Gastroesophageal sphincter (tissue), 4 donors: ENCODE measurements at places on chromosomes 12 and 14. TPM values are rescaled to one million over a fixed set of nuclear protein-coding genes. Genes with fewer than 3 reads are reported as not detected.

Gene MYF5
- not detected for total RNA-seq

Gene AQP6
- total RNA-seq, result not detected

Gene PRPF39
- 35.1 TPM for total RNA-seq

Gene CCDC38
- total RNA-seq, result not detected

Gene AGAP2
- total RNA-seq, result 4.2 TPM

DNA sequence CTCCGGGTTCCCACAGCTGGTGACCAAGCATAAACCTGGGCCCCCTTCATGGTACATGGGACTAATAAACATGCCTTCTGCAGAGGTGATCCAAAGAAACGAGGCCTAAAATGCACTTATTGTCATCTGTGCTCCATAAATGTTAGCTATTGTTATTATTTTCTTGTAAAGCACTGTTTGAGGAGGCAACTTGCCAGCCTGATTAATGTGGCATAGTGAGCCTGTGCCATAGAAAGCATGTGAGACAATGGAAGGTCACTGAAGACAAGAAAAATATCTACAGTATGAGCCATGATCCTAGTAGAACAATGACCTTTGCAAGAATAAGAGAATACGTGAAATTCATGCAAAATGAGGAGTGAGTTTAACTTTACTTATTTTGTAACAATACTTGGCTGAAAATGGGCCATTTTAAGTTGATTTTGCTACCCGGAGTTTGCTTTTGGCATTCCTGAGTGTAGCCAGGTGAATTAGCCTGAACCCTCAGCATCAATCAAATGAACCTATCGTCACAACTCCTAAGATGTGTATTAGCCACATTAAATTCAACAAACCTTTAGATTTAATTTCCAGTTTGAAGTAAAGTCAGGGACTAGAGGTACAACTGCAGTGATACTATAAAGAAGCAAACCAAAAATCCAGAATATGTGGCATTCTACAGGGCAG lies 52.2 kb downstream of the CPM start:
- no peaks in the 10 kb centered on the region for H3K36me3 ChIP-seq
- no peak overlapping the region for H3K27ac ChIP-seq
- no peaks in the 10 kb centered on the region for H3K27me3 ChIP-seq
- no peak overlapping the region for H3K4me3 ChIP-seq
- H3K4me1 ChIP-seq, result no peaks in the 10 kb centered on the region

- no peaks in the 10 kb centered on the region for H3K4me1 ChIP-seq
- H3K27ac ChIP-seq, result no peak overlapping the region
- no peak overlapping the region for H3K4me3 ChIP-seq
- H3K36me3 ChIP-seq, result no peaks in the 10 kb centered on the region
- ATAC-seq, result no peak
- H3K27me3 ChIP-seq, result no peaks in the 10 kb centered on the region
Measured at GRCh38 chr14:92582706-92583452, 69.3 kb downstream of the RIN3 start.

- no peaks in the 10 kb centered on the region for H3K36me3 ChIP-seq
- H3K4me1 ChIP-seq, result no peaks in the 10 kb centered on the region
- no peak for ATAC-seq
- H3K27ac ChIP-seq, result no peak overlapping the region
- H3K27me3 ChIP-seq, result no peaks in the 10 kb centered on the region
- no peak overlapping the region for H3K4me3 ChIP-seq
Measured at GRCh38 chr12:118342090-118342489, 30.6 kb downstream of the TAOK3 start.

DNA sequence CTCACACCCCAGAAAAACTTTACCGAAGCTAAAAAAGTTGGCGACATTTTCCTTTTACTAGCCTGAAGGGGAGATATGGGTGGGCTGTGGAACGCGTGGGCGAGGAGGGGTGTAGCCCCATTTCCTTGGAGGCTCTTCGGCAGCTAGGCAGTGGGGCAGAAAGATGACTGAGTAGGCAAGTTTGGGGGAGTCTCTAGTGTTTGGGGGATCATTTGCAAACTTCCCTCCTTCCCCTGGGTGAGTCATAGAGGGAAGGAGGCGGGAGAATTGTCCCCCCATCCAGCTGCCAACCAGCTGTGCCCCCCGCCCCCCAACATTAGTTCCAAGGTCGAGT lies 2.3 kb downstream of the GLI1 start:
- H3K27me3 ChIP-seq, result peaks cover 17% of the 10 kb centered on the region
- H3K27ac ChIP-seq, result no peak overlapping the region
- H3K4me3 ChIP-seq, result peak overlapping the region; percentile 26
- H3K4me1 ChIP-seq, result peaks cover 15% of the 10 kb centered on the region
- peak; percentile 3 for ATAC-seq

- H3K4me1 ChIP-seq, result no peaks in the 10 kb centered on the region
- H3K4me3 ChIP-seq, result no peak overlapping the region
- H3K27ac ChIP-seq, result no peak overlapping the region
Measured at GRCh38 chr14:83085136-83085535, 1551.5 kb upstream of the SEL1L start.

- no peak for ATAC-seq
- no peak overlapping the region for H3K27ac ChIP-seq
- H3K36me3 ChIP-seq, result no peaks in the 10 kb centered on the region
- H3K27me3 ChIP-seq, result peaks cover 8% of the 10 kb centered on the region
- H3K4me3 ChIP-seq, result no peak overlapping the region
Measured at GRCh38 chr12:126784328-126784921, 1482.5 kb upstream of the TMEM132C start.

DNA sequence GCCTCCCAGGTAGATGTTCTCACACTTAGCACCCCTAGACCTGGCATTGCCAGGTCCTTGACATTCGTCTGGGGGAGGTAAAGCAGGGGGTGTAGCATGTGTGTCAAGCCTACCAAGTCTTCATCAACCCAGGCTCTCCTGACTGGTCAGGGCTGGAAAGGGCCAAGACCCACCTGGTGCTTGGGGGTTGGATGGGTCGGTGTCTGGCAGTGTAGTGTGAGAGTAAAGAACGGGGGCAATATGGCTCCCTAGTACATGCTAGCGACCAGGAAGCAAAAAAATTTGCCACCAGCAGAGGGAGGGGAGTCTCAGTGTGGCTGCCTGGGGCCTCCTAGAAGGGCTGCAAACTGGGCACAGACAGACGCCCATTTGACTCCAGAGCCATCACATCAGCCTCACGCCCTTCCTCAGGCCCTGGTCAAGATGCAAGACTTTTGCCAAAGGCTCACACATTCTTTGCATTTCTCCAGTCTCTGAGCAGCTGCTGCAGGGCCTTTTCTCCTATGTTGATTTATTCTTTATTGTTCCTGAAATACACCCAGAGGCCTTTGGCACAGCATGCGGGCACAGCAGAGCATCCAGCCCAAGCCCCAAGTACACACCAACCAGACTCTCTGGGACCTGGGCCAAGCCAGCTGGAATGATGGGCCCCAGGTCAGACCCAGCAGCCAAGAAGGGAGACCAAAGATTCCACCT lies 38.3 kb upstream of the PNMA1 start:
- no peaks in the 10 kb centered on the region for H3K27me3 ChIP-seq
- H3K4me3 ChIP-seq, result no peak overlapping the region
- no peaks in the 10 kb centered on the region for H3K36me3 ChIP-seq
- H3K4me1 ChIP-seq, result peaks cover 100% of the 10 kb centered on the region
- peak overlapping the region; percentile 100 for H3K27ac ChIP-seq

GRCh38 chr12:103493199-103493598 lies 2.6 kb downstream of the C12orf42 start:
- H3K27me3 ChIP-seq, result peaks cover 70% of the 10 kb centered on the region
- H3K4me1 ChIP-seq, result peaks cover 9% of the 10 kb centered on the region
- no peak for ATAC-seq

- no peaks in the 10 kb centered on the region for H3K4me1 ChIP-seq
- H3K27me3 ChIP-seq, result no peaks in the 10 kb centered on the region
- H3K27ac ChIP-seq, result no peak overlapping the region
Measured at GRCh38 chr14:54104601-54105145, 148.0 kb upstream of the BMP4 start.

GRCh38 chr14:30748343-30748742 lies 126.0 kb upstream of the COCH start:
- no peaks in the 10 kb centered on the region for H3K4me1 ChIP-seq
- no peak overlapping the region for H3K27ac ChIP-seq
- H3K36me3 ChIP-seq, result no peaks in the 10 kb centered on the region
- H3K27me3 ChIP-seq, result no peaks in the 10 kb centered on the region
- H3K4me3 ChIP-seq, result no peak overlapping the region
- no peak for ATAC-seq

DNA sequence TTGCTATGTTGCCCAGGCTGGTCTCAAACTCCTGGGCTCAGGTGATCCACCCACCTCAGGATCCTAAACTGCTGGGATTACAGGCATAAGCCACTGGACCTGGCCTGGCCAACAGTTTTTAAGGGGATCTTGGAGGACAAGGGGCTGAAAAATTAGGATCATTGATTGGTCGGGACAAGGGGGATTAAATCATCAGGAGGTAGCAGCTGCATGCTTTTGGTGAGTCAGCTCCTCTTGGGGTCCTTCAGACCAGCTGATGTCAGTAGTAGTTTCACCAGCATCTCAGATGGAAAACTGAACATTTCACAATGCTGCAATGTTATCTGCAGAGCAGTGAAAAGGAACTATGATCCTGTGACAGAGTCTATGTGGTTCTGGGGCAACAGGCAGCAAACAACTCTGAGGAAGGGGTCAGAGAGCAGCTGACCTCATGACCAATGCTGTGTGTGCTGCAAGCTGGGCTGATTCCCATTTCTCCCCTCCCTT lies 6.3 kb downstream of the LRRC74A start:
- H3K4me1 ChIP-seq, result no peaks in the 10 kb centered on the region
- H3K27ac ChIP-seq, result no peak overlapping the region
- H3K27me3 ChIP-seq, result peaks cover 14% of the 10 kb centered on the region
- ATAC-seq, result peak; percentile 53
- no peak overlapping the region for H3K4me3 ChIP-seq
- H3K36me3 ChIP-seq, result no peaks in the 10 kb centered on the region

DNA sequence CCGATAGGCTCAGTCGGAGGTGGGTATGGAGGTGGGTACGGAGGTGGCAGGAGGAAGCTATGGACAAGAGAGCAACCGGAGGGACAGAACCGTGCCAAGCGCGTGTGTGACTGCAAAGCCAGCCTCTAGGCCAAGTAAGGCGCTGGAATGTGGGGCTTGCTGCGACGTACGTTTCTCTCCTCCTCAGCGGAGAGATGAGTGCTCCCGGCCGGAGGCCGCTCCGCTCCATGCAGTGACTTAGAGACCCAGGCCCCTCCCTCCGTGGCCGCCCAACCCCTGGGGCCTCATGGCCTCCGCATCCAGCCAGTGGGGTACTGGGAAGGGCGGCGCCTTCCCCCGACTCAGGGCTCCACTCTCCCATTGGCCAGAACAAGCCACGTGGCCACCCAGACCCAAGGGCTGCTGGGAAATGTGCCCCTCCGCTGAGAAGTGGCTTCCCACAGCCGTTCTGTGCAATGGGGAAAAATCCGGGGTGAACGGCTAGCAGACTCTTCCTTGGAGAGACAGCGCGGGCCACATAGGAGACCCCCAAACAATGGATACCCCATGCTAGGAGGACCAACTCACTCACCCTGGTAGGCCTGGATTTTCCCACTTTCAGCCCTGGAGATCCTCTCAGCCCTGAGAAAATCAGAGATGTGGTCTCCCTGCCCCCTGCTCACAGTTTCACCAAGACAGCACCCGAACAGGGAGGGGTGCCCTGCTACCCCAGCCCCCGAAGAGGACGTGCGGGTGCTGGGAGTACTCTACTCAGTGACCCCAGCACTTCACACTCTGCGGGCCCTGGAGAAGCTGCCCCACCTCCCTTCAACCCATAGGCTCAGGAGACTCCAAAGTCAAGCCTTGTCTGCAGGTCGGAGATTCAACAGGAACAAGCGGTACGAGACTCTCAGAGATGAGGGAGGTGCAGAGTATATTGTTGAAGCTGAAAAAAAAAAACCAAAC lies 66.7 kb downstream of the RIMBP2 start:
- no peaks in the 10 kb centered on the region for H3K4me1 ChIP-seq
- no peak for ATAC-seq
- peaks cover 5% of the 10 kb centered on the region for H3K27me3 ChIP-seq
- no peak overlapping the region for H3K4me3 ChIP-seq

GRCh38 chr12:52543985-52544883 lies 8.7 kb downstream of the KRT71 start:
- ATAC-seq, result no peak
- H3K27me3 ChIP-seq, result peaks cover 15% of the 10 kb centered on the region
- no peak overlapping the region for H3K4me3 ChIP-seq
- peaks cover 4% of the 10 kb centered on the region for H3K4me1 ChIP-seq

DNA sequence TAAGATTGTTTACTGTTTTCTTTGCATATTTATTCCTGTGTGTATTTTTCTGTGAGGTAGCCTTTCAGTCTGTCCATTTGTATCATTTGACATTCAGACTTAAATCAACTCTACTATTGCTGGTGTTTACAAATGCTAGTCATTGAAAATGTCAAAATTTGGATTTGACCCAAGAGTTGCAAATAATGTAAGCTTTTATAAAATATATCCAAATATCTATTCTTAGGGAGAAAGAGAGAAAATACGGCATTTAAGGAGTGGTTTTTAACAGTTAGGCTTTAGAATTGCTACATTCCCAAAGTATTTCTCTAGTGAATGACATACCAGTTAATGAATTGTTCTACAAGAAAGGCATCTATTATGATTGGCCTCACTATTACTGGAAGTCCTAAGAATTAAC lies 37.9 kb downstream of the FRS2 start:
- no peaks in the 10 kb centered on the region for H3K27me3 ChIP-seq
- no peak for ATAC-seq
- no peak overlapping the region for H3K4me3 ChIP-seq
- H3K4me1 ChIP-seq, result peaks cover 8% of the 10 kb centered on the region
- H3K36me3 ChIP-seq, result no peaks in the 10 kb centered on the region

DNA sequence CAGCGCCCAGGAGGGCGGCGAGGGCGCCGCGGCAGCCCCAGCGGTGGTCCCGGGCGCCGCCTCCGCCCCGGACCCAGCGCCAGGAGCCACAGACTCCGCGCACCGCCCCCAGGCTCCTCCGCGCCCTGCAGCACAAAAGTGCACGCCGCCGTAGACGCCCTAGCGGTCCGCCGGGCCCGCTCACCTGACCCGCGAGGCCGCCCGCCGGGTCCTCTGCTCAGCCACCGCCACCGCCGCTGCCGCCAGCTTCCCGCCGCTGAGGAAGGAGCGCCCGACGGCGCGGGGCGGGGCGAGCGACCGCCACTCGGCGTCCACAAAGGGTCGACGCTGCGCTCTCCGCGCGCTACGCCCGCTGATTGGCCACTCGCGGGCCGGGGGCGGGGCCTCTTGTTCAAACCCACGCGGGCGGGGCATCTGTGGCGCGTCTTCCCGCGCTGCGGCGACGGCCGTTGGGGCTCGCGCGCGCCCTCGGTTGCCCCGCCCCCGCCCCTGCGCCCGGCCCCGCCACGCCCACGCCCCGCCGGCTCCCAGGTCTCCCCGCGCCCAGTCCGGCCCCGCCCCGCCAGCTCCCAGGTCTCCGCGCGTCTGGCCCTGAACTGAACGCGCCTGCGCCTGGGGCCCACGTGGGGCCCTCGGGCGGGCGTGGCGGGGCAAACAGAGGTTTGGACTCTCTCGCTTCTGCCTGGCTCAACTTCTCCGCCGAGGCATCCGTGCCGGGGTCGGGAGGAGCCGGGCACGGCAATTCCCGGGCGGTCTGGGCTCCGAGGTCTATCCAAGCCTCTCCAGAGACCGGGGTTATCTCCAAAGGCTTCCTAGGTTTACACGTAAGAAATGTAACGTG lies at the start of gene CDCA4:
Gene CDCA4 (minus strand): TSS at position 269 of the 841 bp plus-strand sequence. CDS start 9,154 bp downstream, outside the sequence.
- H3K27me3 ChIP-seq, result no peaks in the 10 kb centered on the region
- peaks cover 14% of the 10 kb centered on the region for H3K4me1 ChIP-seq
- peak; percentile 96 for ATAC-seq
- peak within 1 kb of the TSS; percentile 67 for H3K4me3 ChIP-seq
- H3K27ac ChIP-seq, result peak within 1 kb of the TSS; percentile 55
- no peaks in the 10 kb centered on the region for H3K36me3 ChIP-seq

GRCh38 chr12:29616664-29617406 lies 119.3 kb upstream of the OVCH1 start:
- no peaks in the 10 kb centered on the region for H3K27me3 ChIP-seq
- no peak overlapping the region for H3K27ac ChIP-seq
- peaks cover 3% of the 10 kb centered on the region for H3K4me1 ChIP-seq
- H3K4me3 ChIP-seq, result no peak overlapping the region
